ENCODE measurements at places on chromosomes 2 and 18.

DNA sequence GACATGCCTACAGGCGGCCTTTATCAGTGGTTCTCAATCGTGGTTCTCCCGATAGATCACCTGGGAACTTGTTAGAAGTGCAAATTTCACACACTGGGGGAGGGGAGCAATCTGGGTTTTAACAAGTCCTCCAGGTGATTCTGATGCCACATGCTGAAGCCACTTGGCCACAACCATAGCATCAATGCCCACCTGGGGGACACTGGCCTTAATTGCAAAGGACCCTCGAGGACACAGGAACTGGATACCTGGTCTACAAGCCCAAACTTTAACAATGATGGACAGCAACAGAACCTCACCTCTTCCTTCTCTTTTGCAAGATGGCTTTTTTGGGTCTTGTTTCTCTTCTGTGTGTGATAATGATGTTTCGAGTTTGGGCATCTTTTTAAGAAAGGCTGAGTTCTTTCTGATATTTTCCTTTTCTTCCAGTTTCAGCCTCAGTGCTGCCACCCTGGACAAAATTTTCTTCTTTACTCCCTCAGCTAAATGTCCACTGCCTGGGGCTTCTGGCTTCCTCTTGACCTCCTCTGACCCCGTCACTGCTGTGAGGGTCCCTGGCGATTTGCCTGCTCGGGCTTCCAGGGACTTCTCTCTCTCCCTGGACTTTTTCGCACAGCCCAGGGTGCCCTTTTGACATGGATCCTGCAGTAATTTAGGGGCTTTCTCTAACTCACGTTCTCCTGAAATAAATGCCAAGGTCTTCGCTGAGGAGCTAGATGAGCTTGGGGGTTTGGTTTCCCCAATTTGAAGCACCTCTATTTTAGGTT, 94.2 kb downstream of the ALPK2 start:
- DNase-seq = peak; percentile 52

DNA sequence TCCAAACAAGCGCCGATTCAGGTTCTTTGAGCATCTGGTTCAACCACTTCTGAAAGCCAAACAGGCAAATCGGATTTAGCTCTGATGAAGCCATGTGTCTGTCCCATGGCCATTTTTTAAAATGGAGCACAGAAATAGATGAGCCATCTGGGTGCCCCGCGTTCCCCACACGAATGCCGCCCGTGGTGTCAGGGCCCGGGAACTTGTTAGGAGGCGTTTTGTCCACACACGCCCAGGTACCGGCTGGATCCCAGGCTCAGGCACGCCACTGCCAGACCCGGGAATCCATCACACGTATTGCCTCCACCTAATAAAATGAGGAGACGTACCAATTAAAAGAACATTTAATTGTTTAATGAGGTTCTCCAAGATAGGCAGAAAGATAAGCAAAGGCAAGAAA, 374.4 kb upstream of the SALL3 start:
- DNase-seq = no peak

- no peak for DNase-seq
Measured at GRCh38 chr2:108615480-108616090, 81.3 kb downstream of the LIMS1 start.

GRCh38 chr18:76202322-76202721, 292.7 kb downstream of the ZNF516 start:
- DNase-seq = no peak
